Activated T-helper 1 cell treated with Interleukin-2 at 50 U/mL for 16 hours (primary cell): ENCODE measurements at places on chromosomes 6 and 20.

DNA sequence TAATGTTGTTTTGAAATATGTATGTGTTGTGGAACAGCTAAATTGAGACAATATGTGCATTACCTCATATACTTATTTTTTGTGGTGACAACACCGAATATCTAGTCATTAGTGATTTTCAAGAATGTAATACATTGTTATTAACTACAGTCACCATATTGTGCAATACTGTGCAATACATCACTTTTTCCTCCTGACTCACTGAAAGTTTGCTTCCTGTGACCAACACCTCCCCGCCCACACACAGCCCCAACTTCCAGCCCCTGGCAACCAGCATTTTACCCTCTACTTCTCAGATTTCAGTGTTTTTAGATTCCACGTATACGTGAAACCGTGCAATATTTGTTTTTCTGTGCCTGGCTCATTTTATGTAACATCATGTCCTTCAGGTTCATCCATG is 627.9 kb downstream of the PRKN start:
- no peak for DNase-seq

- DNase-seq = no peak
Measured at GRCh38 chr20:46810448-46811223, 84.0 kb upstream of the EYA2 start.

- no peak for DNase-seq
Measured at GRCh38 chr20:63974402-63975200, 4.8 kb downstream of the SAMD10 start.

DNA sequence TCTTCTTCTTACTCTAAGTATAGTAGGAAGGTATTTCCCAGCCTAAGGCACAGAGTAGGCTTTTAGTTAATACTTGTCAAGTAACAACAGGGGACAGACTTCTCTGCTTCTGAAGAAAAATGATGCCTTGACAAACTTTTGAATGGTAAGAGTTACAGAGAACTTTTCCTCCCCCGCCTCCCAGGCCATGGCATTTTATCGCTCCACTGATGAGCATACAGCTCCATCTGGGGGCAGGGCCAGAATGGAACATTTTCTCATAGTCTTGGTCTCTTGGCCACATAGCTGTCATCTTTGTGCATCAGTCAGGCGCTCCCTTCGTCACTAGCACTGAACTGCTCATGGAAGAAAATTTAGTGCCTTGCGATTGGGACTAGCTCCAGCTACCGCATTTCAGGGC is 1066.8 kb upstream of the CITED2 start:
- DNase-seq = no peak

GRCh38 chr6:158323561-158323958 is 11.3 kb downstream of the TULP4 start:
- DNase-seq = no peak

DNA sequence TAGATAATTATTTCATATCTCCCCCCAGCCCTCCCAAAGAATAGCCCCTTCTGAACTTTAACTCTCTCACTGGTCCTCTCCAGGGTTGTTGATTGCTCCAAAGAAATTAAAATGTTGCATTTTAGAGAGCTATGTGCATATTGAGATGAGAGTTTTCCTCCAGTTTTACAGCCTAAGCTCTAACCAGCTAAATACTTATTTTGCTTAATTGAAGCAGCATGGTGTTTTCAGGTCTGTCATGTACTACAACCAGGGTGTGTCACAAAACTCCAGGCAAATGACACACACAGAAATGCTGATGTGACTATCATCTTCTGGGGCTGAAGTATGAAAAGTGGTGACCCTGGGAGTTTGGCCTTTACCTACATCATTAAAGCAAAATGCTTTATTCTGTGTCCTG is 196.8 kb upstream of the STXBP5 start:
- no peak for DNase-seq
